ENCODE measurements at places on chromosomes 7 and 10.

- ATAC-seq: no peak
Observed at GRCh38 chr7:69719717-69720116, 121.4 kb downstream of the AUTS2 start.

DNA sequence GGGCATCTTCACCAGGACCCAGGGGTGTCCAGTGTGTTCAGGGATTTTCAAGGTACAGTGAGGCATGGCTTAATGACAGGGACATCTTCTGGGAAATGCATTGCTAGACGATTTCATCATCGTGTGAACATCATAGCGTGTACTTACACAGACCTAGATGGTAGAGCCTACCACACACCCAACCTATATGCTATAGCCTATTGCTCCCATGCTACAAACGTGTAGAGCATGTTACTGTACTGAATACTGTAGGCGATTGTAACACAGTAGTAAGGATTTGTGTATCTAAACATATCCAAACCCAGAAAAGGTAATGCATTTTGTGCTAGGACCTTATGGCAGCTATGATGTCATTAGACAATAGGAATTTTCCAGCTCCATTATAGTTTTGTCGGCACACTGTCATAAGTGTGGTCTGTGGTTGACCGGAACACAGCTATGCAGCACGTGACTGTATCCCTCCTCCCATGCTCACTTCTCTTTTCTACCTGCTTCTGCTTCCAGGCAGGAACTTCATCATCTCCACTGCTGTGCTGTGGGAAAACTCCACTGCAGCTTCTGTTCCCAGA, 416.2 kb upstream of the NFE2L3 start:
- no peak for ATAC-seq

DNA sequence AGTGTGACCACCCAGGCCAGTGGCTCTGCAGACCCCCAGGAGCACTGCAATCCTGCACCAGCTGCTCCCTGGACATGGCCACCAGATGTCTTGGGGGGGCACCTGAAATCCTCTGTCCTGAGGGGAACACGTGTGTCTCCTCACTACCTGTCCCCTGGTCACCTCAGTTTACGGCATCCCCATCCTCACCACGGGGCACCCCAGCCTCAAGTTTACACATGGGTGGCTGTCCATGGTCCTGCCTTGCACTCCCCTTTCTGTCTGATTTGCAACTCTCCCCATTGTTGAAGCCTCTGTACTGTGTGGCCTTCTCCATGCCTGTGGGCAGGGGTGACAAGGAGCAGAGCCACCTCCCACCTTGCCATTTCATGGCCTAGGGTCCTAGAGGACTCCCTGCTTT, 67.2 kb downstream of the RAMP3 start:
- ATAC-seq: no peak

DNA sequence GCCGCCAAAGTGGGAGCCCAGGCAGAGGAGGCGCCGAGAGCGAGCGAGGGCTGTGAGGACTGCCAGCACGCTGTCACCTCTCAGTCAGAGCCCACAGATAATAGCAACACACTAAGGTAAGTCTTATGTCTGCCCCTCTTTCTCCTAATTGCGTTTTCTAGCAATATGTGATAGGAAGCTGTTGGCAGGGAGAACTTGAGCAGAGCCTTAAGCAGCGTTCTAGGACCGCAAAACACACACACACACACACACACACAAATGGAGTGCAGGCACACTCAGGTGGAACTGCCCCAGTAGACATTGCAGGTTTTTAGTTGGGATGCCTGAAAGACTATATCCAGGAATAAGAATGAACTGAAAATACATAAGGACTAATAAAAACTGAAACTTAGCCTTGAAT, 1188.5 kb downstream of the NXPH1 start:
- ATAC-seq: no peak

- no peak for ATAC-seq
Observed at GRCh38 chr10:21993360-21994001, 10.0 kb downstream of the DNAJC1 start.

GRCh38 chr10:117261501-117261900, 20.6 kb downstream of the SLC18A2 start:
- no peak for ATAC-seq

DNA sequence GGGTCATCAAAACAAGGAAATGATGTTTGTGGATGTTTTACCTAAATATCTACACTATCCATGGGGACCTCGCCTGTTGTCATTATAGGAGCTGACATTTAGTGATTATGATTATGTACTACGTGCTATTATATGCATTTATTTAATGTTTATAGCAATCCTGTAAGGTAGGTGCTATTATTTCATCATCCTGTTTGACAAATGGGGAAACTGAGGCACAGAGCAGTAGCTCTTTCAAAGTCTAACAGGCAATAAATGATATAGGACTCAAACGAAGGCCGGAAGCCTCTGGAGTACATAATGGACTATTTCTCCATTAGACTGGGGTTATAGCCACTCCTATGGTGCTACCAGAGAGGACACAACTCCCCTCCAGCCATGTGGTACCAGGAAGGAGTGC, 60.6 kb upstream of the KDM7A start:
- ATAC-seq: no peak

GRCh38 chr7:128113839-128114238, 82.6 kb upstream of the LRRC4 start:
- no peak for ATAC-seq

DNA sequence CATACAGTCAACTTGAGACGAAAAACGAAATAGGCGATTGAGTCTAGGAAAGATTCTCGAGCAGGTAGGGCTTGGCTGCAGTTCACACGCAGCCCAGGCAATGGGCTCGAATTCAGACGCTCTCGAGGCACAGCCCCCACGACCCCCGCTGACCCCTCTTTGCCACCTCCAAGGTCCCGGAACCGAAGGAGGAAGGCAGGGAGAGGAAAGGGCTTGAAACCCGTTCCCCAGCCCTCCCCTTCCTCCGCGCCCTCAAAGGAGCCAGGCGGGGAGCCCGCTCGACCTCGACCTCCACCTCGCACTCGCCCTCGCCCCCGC, 441 bp downstream of the CCDC186 start:
- ATAC-seq: no peak

GRCh38 chr7:94397722-94398121, 3.0 kb downstream of the COL1A2 start:
- ATAC-seq: no peak

- ATAC-seq: peak; percentile 65
Observed at GRCh38 chr10:29998142-29998808, 61.1 kb downstream of the JCAD start.

GRCh38 chr10:31479752-31480151, 160.7 kb downstream of the ZEB1 start:
- ATAC-seq: no peak

- ATAC-seq: no peak
Observed at GRCh38 chr7:2896131-2896530, 52.0 kb upstream of the GNA12 start.

DNA sequence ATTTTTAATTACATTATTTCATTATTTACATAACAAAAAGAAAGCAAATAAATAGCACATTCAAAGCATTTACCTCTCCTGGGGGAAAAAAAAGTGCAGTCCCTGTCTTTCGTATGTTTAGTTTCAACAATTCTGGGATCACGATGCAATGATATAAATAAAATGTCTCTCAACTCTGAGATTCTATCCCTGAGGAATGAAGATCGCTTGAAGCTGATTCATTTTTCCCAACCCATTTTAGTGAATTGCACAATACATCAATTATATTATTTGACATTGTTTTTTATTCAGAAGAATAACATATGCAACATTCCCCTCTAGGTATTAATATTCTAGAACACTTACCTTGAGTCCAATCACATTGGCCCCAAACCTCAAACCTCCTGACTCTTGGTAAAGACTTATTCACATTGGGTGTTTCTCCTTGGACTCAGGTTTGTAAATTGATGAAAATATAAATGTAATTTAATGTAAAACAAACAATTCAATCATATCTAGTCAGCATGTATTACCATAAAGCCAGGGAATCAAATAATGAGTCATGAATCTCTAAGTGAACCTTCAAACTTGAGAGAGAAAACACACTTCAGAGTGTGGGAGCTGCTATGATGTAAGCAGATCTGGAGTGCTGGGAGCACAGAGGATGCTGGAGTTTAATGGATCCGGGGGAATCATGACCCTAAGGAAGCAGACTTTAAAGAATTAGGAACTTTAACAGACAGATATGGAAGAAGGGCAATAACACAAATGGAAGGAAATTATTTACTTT, 5.3 kb upstream of the SCIN start:
- ATAC-seq: no peak

Measured in stimulated activated memory B cell treated with anti-CD40 and anti-IgM and Interleukin-4, amounts not matched to agents 10 μg/mL and 1 μg/mL and 100 μg/mL, for 72 hours (primary cell).